ENCODE measurements at places on chromosomes 5 and 9. TPM values are rescaled to one million over a fixed set of nuclear protein-coding genes. Genes with fewer than 3 reads are reported as not detected.

Gene FBXL17
- 45.1 TPM for total RNA-seq

Gene CDC20B
- total RNA-seq = not detected

Gene PCDHGA2
- total RNA-seq = 6.0 TPM

Gene BTNL3
- not detected for total RNA-seq

Gene ADAMTS2
- 4.3 TPM for total RNA-seq

- no peak for DNase-seq
These were observed 341.4 kb downstream of the RAB3C start for GRCh38 chr5:58924306-58924705.

DNA sequence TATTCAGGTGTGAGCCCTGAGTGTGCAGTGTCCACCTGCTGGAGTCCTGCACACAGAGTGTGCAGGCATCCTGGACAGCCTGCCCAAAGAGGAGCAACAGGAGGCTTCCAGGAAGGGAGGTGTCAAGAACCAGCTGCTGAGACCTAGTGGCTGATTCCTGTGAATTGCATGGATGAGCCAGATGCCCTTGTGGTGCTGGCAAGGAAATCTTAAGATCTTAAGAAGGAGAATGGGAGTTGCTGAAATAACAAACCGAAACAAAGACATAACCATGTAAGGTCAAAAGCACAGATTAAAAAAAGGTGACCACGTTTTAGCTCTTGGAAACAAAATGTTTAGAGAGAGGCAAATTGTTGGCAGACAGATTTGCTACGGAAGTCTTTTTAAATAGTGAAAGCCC lies 29.3 kb upstream of the RPS23 start:
- DNase-seq = no peak

GRCh38 chr9:124264823-124265233 lies 7.1 kb downstream of the NEK6 start:
- DNase-seq = no peak

GRCh38 chr9:19233344-19233743 lies 2.9 kb downstream of the DENND4C start:
- no peak for DNase-seq

DNA sequence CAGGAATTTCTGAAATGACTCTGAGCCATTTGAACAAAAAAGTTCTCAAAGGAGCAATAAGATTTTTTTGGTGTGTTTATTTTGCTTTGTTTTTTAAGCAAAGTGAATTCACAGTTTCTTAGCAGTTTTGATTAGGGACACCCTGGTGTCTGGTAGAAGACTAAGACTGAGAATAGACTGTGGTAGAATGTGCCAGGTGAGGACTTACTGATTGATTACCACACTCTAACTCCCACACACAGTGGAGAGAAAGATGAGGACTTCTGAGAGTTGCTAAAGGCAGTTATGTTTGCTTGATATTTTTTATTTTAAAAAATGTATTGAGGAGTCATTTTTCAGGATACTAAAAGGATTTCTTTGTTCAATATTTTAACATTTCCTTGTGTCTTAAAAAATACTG lies 175.1 kb downstream of the CD180 start:
- DNase-seq = no peak

GRCh38 chr5:67047160-67047559 lies 149.4 kb downstream of the CD180 start:
- DNase-seq = peak; percentile 81

DNA sequence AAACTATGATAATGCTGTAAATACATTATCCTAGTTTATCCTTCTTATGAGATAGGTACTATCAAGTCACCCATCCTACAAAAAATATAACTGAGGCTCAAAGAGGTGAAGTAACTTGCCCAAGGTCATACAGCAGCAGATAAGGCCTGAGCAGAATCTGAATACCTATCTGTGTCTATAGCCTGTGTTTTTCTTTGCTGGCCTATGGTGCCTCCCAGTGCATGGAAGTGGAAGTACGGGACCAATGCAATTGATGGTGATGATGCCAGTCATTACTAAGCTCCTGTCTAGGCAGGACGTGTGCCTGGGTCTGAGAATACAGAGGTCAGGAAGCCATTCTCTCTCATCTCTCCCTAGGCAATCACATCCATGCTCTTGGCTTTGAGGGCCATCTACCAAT lies 67.8 kb downstream of the FAT2 start:
- DNase-seq = no peak

GRCh38 chr9:98230304-98230703 lies 25.1 kb downstream of the TBC1D2 start:
- no peak for DNase-seq

- DNase-seq = peak; percentile 57
These were observed 150.4 kb downstream of the C5orf15 start for GRCh38 chr5:133818031-133818431.

Data from left ventricle myocardium superior (tissue), 1 donor.